Astrocyte (in vitro differentiated cells and primary cell): ENCODE measurements at places on chromosomes 3 and 15. TPM values are rescaled to one million over a fixed set of nuclear protein-coding genes. Genes with fewer than 3 reads are reported as not detected.

GPR160 gene
- total RNA-seq = 0.79 and 1.4 TPM in 2 replicates

ACTR8 gene
- total RNA-seq = 43.6 and 52.1 TPM in 2 replicates

SLC38A3 gene
- total RNA-seq = 0.68 and 1.9 TPM in 2 replicates

DNA sequence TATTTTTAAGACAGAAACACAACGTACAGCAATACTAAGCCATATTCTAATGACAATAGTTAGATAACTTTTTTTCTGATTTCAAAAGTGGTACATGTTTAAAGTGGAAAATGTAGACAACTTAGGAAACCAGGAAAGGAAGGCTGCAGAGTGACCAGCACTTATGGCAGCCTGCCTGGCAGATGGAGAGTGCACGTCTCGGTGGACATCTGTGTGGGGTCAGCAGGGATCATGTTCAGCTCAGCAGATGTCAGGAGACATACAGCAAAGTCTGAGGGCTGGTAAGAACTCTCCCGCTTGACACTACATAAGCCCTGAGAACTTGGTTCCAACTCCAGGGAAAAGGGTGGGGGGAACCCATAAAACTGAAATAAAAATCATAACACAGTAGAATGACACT is 128.6 kb upstream of the ADPGK start:
- H3K4me3 ChIP-seq = no peak overlapping the region
- no peaks in the 10 kb centered on the region for H3K36me3 ChIP-seq
- no peaks in the 10 kb centered on the region for H3K4me1 ChIP-seq
- H3K27me3 ChIP-seq = peaks cover 2% of the 10 kb centered on the region

DNA sequence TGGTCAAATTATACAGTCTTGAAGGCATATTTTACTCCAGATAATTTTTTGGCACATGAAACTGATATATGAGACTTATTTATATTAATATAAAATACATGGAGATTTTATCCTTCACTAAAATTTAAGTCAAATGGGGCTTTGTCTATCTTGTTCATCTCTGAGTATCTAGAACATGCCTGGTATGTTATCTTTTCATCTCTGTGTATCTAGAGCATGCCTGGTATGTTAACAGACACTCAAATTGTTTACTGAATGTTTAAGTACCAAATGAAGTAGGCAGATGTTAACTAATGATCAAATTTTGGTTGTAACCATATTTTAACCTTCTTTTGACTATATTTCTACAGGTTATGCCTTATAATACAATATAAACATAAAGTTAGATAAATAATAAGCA is 7.7 kb downstream of the GTF2A2 start:
- H3K4me1 ChIP-seq = no peaks in the 10 kb centered on the region
- DNase-seq = no peak
- H3K27me3 ChIP-seq = no peaks in the 10 kb centered on the region
- peaks cover 40% of the 10 kb centered on the region for H3K36me3 ChIP-seq
- no peak overlapping the region for H3K27ac ChIP-seq
- H3K4me3 ChIP-seq = no peak overlapping the region

DNA sequence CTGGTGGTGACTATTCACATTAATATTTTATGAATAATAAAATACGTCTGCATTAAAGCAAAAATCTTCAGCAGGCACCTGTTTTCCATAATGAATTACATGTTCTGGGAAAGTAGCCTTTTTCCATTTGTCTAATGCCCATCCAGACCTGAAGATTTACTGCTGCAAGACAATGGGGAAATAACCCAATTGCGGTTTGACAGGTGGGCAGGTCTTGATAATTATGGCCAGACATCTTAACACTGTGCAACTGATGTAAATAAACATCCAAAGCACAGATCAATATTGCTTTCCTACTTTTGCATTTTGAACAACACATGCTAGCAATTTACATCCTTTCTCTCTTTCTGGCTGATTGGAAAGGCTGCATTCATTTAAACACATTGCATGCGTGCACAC is 173.9 kb downstream of the MEIS2 start:
- no peaks in the 10 kb centered on the region for H3K27me3 ChIP-seq
- no peaks in the 10 kb centered on the region for H3K4me1 ChIP-seq
- H3K36me3 ChIP-seq = peaks cover 3% of the 10 kb centered on the region
- H3K27ac ChIP-seq = no peak overlapping the region

DNA sequence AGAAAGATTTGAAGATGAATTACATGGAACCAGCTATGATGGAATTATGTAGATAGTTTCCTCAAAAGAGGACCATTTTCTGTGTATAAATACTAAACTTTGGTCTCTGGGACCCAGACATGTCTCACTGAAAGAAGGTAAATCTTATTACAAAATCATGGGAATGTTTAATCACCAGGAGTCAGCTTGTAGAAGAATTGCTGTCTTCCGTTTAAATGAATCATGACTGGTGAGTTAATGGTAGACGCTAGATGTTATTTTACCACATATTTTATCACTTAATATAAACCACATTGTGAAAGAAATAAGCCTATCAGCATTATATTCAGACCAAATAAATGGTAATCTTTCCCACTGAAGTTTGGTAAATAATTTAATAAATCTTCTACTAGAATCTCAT is 322.3 kb upstream of the SUCLG2 start:
- no peaks in the 10 kb centered on the region for H3K27me3 ChIP-seq
- no peaks in the 10 kb centered on the region for H3K36me3 ChIP-seq
- no peaks in the 10 kb centered on the region for H3K4me1 ChIP-seq
- H3K4me3 ChIP-seq = no peak overlapping the region

DNA sequence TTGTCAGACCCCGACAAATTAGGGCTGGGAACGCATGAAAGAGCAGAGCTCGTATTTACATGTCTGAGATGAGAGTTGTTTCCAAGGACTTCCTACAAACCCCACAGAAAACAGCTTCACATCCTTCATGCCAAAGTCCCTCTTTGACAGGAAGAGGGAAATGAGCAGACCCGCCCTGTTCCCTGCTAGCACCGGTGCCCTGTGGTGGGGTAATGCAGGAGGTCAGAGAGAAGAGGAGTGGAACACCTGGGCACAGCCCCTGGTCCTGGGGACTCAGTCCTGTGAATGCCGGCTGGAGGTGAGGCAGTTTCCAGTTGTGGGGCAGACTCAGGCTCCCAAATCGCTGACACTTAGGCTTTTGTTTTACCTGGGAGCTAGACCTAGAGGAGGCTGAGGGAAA is 4.0 kb downstream of the PLA2G4D start:
- H3K4me3 ChIP-seq = no peak overlapping the region
- H3K27me3 ChIP-seq = peaks cover 9% of the 10 kb centered on the region
- no peak for DNase-seq
- H3K27ac ChIP-seq = no peak overlapping the region

- H3K27ac ChIP-seq = no peak overlapping the region
- no peaks in the 10 kb centered on the region for H3K27me3 ChIP-seq
- no peak overlapping the region for H3K4me3 ChIP-seq
- peaks cover 9% of the 10 kb centered on the region for H3K4me1 ChIP-seq
- H3K36me3 ChIP-seq = no peaks in the 10 kb centered on the region
These were observed 15.7 kb downstream of the CIDEC start for GRCh38 chr3:9864200-9864927.

DNA sequence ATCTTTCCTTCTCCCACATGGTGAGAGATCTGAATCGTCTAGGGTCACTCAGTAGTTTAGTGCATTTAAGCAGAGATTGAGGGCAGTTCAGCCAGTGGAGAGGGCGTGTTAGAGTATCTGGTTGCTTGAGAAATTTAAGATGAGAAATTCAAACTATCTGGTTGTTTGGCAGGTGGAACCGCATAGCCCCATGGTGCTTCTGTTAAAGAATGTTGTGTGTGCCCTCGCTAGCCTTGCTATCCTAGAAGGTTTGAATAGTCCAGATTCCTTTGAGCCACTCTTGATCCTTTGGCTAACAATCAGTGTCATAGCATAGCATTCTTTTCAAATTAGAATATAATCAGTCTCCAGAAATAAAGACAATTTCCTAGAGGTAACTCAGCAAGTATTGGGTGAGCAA is 32.1 kb downstream of the ABHD17C start:
- H3K4me1 ChIP-seq = no peaks in the 10 kb centered on the region
- no peaks in the 10 kb centered on the region for H3K27me3 ChIP-seq
- no peak overlapping the region for H3K4me3 ChIP-seq
- peaks cover 4% of the 10 kb centered on the region for H3K36me3 ChIP-seq
- H3K27ac ChIP-seq = no peak overlapping the region
- peak; percentile 85 for DNase-seq

DNA sequence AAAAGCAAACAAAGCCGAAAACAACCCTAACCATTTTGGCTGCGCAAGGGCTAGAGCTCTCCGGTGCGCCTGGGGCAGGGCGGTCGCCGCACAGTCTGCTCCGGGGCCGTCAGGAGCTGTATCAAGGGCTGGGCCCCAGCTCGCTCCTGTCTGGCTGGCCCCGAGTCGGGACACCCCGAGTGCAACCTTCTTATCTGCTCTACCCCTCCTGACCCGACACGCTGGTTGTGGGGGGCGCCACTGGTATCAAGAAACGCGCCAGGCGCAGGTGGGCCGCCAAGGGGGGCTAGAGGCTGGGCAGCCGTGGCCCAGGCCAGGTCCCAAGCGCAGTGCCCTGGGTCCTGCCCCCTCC is 36.0 kb downstream of the NR2F2 start:
- peaks cover 21% of the 10 kb centered on the region for H3K4me1 ChIP-seq
- no peak overlapping the region for H3K4me3 ChIP-seq
- H3K27me3 ChIP-seq = peaks cover 44% of the 10 kb centered on the region
- H3K36me3 ChIP-seq = no peaks in the 10 kb centered on the region
- no peak for DNase-seq

DNA sequence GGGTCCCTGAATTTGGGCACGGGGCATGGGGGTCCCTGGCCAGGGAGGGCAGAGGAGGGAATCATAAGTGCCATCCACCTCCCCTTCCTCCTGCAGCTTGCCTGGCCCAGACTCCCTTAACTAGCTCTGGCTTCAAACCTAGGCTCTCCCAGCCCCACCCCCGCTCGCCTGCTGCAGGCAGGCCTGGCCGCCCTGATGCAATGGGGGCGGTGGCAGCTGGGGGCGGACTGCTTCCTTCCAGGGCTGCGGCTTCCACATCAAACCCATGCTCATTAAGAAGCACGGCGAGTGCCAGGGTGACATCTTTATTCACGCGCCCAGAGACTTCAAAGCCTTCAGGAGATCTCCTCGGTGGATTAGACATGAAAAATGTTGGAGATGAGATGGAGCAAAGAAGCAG is 123.1 kb downstream of the TPRA1 start:
- H3K4me3 ChIP-seq = no peak overlapping the region
- no peaks in the 10 kb centered on the region for H3K36me3 ChIP-seq
- no peak for DNase-seq
- peaks cover 10% of the 10 kb centered on the region for H3K27me3 ChIP-seq
- no peak overlapping the region for H3K27ac ChIP-seq

GRCh38 chr3:119616056-119616455 is 18.4 kb downstream of the PLA1A start:
- no peak overlapping the region for H3K27ac ChIP-seq
- no peaks in the 10 kb centered on the region for H3K36me3 ChIP-seq
- H3K4me3 ChIP-seq = no peak overlapping the region
- no peaks in the 10 kb centered on the region for H3K4me1 ChIP-seq
- DNase-seq = no peak

- peaks cover 23% of the 10 kb centered on the region for H3K4me1 ChIP-seq
- DNase-seq = no peak
- no peak overlapping the region for H3K27ac ChIP-seq
- no peaks in the 10 kb centered on the region for H3K27me3 ChIP-seq
- H3K36me3 ChIP-seq = no peaks in the 10 kb centered on the region
- no peak overlapping the region for H3K4me3 ChIP-seq
These were observed 68.2 kb upstream of the THBS1 start for GRCh38 chr15:39512643-39513042.

- no peaks in the 10 kb centered on the region for H3K27me3 ChIP-seq
- no peaks in the 10 kb centered on the region for H3K36me3 ChIP-seq
- peaks cover 8% of the 10 kb centered on the region for H3K4me1 ChIP-seq
- no peak overlapping the region for H3K27ac ChIP-seq
These were observed 27.8 kb upstream of the ST3GAL6 start for GRCh38 chr3:98735296-98735695.
